Stromal cell of bone marrow (primary cell): ENCODE measurements at places on chromosomes 1 and 21.

- DNase-seq, result no peak
These were observed 1.0 kb downstream of the ANKRD65 start for GRCh38 chr1:1419813-1420653.

DNA sequence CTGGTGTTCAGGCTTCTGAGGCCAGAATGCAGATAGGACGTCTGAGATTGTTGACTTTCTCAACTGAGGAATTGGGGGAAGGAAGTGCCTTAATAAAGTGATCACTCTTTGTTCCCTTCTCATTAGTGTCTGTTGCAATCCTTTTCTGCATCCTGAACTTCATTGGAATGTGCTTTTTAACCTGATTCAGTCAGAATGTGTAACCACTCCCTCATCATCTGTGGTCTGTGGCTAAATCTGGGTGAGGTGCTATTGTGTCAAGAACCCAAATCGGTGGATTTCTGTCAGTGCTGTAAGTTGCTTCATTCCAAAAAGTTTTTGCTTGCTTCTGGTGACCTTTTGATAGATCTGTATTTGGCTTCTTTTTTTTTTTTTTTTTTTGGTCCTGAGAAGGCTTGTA lies 38.2 kb downstream of the ARID1A start:
- DNase-seq, result no peak

DNA sequence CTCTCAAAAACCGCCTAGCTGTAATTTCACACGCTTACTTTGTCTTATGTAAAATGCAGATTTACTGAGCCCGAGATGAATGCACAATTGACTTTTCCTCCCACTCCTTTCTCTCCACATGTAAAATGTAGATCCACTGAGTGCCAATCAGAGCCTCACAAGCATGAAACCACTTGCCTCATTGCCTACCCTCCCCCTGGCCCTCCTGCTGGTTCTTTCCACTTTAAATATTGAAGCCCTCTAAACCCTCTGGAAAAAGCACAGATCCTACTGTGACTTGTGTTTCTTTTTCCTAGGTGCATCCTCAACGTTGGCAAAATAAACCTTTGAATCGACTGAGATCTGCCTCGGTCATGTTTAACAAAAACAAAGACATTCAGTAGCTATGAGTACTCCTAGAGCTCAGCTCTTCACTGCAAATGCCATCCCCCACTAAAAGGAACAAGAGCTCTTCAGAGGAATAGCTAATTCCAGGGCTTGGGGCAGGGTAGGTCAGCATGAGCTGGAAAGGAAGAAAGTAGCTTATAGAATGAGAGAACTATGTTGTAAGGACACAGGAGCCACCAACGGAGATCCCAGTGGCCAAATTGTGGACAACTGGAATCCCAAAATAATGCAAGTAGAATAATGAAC lies 365.5 kb upstream of the RUNX1 start:
- no peak for DNase-seq

DNA sequence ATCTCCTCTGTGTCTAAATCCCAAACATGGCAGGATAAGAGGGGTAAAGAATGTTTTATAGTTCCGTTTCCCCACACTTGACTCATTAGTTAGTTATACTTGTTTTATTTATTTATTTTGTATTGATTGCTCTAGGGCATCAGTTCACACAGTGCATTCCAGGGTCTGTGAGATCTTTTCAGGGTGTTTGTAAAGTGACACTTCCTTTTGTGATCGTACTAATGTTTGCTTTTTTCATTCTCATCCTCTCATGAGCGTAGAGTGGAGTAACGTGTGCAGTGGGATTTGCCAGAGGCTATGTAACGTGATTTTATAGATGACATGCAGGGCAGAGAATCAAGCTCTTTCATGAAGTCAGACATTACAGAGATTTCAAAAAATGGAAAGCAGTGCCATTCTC lies 103.2 kb downstream of the SCCPDH start:
- no peak for DNase-seq

- DNase-seq, result no peak
These were observed 78.7 kb downstream of the PIK3R3 start for GRCh38 chr1:46053734-46054133.

DNA sequence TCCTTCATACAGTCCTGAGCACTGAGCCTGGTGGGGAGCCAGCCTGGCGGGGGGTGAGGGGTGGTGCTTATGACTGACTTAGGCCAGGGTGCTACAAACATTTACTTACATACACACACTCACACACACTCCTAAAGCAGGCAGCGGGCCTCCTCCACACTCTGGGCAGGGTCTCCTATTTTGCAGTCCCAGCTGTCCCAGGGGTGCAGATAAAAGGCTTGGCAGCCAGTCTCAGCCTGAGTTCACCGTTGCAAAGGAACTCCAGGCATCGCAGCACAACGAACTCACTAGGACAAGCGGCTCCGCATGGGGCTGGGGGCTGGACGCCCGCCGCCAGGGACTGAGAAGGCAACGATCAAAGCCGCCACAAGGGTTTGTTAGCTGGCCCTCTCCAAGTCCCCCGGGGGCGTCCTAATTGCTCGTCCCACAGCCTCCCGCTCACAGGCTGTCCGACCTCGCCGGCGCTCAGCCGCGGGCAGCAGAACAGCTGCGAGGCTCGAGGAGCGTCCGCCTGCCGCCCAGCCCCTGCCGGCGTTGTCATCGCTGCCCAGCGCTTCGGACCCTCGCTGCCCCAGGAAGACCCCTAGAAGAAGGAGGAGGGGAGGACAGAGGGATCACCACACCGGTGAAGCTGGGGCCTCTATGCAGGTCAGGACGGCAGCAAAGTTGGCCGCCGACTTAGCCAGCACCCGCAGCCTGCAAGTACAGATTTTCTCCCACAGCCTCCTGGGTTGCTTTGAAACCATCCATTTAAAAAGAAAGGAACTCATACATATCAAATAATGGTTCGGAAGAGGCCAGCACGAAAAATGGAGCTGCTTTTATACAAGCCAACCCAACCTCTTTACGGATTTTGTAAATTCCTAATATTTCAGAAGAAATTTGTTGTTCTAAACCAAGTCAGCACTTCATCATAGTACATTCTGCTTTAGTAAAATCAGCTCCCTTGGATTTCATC lies 6.2 kb downstream of the BARHL2 start:
- no peak for DNase-seq
